ENCODE measurements at places on chromosomes 7 and 10.

DNA sequence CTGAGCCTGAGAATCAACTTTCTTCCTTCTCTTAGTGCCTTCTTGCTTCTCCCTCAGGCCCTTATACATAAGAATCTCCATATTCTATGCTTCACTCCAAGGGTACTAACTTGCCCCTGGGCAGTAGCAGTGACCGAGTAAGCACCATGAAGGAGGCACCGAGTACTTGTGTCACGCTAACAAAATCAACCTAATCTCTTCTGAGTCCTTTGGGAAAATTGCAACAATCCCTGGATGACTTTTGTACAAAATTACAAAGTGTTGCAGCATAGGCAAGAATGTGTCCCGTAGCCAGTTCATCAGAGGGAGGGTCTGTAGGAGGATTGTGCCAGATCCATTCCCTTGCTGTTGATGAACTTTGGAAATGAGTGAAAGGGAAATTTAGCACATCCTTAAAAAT, 80.4 kb upstream of the EEPD1 start:
- DNase-seq = no peak

GRCh38 chr7:71465741-71466189, 333.8 kb downstream of the GALNT17 start:
- DNase-seq = no peak

GRCh38 chr10:79941585-79942210, 7.2 kb downstream of the SFTPD start:
- no peak for DNase-seq

- DNase-seq = no peak
Observed at GRCh38 chr10:71323407-71323806, 4.3 kb downstream of the SLC29A3 start.

DNA sequence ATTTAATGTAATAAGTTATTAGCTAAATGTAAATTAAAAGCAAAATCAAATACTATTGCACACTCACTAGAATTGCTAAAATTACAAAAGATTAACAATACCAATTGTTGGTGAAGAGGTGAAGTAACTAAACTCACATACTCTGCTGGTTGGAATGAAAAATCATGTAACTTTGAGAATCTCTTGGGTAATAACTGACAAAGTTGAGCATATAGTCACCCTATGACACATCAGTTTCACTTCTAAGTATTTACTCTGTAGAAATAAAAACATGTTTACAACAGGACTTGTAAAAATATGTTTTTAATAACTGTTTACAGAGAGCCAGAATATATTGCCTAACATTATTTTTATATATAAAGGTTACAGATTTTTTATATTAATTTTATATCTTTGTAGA, 33.6 kb downstream of the CNTNAP2 start:
- DNase-seq = no peak

DNA sequence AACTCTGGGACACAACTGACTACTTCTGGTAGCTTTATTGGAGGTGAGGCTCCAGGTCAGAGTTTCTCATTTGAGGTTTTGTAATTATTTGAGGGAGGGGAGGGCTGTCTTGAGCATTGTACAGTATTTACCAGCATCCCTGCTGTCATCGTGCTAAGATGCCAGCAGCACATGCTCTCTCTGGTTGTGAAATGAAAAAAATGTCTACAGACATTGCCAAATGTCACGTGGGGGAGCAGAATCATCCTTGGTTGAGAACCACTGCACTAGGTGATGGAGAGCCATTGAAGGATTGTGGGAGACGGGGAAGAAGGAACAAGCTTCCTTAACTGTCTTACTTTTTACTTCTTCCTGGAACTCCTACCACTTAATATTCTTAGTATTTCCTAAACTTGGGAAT, 5.0 kb downstream of the SEPTIN7 start:
- no peak for DNase-seq

- no peak for DNase-seq
Observed at GRCh38 chr7:150738591-150739001, 1.4 kb downstream of the GIMAP5 start.

GRCh38 chr10:90458054-90458453, 399.8 kb downstream of the HTR7 start:
- no peak for DNase-seq

GRCh38 chr7:17581301-17581700, 282.8 kb downstream of the AHR start:
- DNase-seq = no peak

- no peak for DNase-seq
Observed at GRCh38 chr7:25895792-25896171, 256.2 kb upstream of the NFE2L3 start.

DNA sequence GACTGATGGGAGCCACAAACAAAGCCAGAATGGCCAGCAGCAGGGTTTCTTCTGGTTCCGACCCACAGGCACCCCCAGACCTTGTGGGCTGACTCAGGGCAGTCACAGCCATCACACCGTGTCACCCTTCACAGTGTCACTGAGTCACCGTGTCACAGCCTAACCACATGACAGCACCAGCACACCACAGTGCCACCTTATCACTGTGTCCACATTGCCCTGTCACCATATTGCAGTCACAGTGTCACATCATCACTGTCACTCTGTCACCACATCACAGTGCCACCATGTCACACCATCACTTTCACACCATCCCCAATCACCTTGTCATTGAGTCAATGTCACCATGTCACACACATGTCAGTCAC, 77.0 kb downstream of the OAT start:
- no peak for DNase-seq

DNA sequence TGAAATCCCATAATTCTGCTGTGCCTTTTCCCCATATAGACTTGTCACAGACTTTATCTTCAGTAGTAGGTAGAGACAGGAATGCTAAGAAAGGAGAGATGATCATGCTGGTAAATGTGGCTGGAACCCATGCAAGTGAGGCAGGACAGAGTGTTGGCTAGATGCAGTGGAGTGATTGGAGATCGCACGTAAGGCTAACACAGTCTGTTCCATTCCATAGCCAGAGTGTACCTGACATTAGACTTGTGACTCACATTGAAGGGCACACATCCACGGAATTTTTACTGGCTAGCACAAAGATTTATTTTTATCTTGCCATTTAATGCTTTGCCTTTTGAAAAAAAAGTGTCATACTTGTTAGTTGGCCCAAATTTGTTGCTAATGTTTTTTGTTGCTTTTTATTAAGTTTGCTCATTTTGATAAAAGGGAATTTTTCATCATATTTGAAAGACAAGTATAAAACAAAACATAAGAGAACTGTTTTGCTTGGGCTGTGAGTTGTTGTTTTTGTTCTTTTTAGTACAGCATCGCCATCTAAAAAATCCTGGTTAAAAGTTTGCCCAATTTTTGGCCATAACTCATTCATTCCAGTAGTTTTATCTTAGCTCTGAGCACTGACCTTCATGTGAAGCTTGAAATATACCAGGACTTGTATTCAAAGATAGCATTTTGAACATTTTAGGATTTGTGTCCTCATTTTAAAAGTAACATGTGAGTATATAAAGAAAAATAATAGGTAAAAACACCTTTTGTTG, 81.0 kb downstream of the CPED1 start:
- no peak for DNase-seq

- no peak for DNase-seq
Observed at GRCh38 chr7:50268223-50268622, 36.3 kb upstream of the IKZF1 start.

DNA sequence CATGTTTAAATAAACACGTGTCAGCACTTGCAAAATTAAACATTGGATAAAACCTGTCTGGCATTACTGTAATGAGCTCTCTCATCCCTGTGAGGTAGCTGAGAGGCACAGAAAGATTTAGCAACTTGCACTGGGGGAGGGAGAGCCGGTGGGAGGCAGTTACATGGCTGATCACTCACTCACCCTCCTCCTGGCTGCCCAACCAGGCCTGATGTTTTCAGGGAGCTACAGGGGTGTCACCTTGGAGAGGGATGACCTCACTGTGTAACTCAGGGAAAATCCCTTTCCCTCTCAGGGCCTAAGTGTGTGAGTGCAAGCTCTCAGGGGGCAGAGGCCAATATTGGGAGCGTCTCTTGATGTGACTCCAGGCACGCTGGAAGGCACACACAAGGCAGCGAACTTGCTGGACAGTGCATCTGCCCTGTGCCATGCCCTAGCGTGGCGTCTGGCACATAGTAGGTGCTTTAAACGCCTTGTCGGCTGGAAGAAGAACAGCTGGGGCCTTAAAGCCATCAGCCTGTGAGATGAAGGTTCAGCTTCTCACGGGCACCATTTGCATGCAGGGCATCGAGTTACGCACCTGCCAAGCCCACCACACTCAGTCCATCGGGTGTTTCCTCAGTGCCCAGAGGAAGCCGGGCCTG, 51.1 kb downstream of the ELFN1 start:
- DNase-seq = no peak

- no peak for DNase-seq
Observed at GRCh38 chr7:139648391-139648861, 124.9 kb downstream of the CLEC2L start.

Data from nucleus accumbens (tissue), 56 donors.